ENCODE measurements at places on chromosomes 12 and 14. TPM values are rescaled to one million over a fixed set of nuclear protein-coding genes. Genes with fewer than 3 reads are reported as not detected.

Gene RND1
- 0.29 TPM for total RNA-seq

Gene NPFF
- total RNA-seq: not detected

Gene SLC7A7
- total RNA-seq: 4.7 TPM

Gene DCN
- 1,107 TPM for total RNA-seq

Gene DHRS2
- total RNA-seq: 0.29 TPM

Gene PRPH
- total RNA-seq: not detected

Gene TOMM20L
- total RNA-seq: not detected

Gene CACNA2D4
- 0.72 TPM for total RNA-seq

Gene OTOGL
- total RNA-seq: 0.36 TPM

Gene EML5
- total RNA-seq: under 0.01 TPM

Gene CGRRF1
- total RNA-seq: 15.9 TPM

Gene ZC2HC1C
- 1.1 TPM for total RNA-seq

Gene ENDOU
- total RNA-seq: not detected

Gene LMO3
- total RNA-seq: 3.2 TPM

Gene NPAS3
- 0.72 TPM for total RNA-seq

GRCh38 chr12:46217541-46218321, 51.1 kb downstream of the SLC38A1 start:
- DNase-seq: no peak

GRCh38 chr14:79084861-79085260, 914.7 kb downstream of the NRXN3 start:
- no peak for DNase-seq

GRCh38 chr14:81187832-81188522, 32.8 kb downstream of the GTF2A1 start:
- no peak for DNase-seq

DNA sequence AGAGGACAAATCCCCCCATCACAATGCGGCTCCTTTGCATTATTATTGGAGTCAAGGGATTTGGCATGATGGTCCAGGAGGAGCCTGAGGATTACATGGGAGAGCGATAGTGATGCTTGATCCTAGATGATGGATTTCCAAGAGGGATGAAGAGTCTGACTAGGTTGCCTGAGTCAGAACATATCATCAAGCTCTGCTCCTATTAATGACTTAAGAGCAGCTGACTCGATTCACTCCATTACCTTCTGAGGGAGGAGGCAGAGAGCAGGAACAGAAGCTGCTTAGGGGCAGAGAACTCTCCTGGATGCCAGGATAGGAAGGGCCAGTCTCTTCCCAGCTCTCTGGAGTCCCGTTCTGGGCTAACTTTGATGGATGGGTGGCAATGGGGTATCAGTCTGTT, 54.0 kb upstream of the CISTR start:
- DNase-seq: no peak

DNA sequence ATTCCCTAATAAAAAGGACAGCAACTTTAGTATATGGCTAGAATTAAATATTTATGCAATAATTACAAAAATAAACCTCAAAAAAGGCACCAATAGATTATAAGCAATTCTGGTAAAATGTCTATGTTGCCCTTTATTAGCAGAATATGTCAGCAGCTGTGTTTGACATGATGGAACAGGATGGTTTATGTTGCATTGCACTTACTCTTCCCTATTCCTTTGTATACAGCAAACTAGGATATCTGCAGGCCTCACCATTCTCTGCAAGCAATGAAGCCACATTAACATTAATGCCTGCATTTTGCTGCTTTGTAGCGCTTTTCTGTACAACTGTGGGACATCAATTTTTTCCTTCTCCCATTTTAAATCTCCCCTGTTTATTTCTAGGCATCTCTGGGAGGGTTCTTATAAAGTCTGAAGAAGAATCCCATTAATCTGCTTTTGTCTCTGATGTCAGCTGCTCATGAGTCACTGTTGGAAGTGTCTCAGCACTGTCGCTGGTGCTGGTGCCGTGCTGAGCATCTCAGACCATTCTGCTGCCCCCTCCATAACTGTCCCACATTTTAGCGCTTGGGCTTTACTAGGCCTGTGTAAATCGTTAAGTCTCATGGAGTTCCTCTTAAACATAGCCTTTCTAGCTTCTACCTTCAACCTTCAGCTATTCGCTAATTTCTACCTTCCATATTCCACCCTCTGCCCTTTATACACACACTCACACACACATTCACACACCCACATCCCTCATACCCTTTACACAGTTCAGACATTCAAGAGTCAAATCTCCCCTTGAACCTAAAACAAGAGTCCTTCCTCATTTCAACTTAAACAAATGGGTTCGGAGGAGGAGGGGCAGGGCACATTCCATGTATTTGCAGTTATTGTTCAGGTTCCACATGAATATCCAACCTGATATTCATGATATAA, 64.4 kb upstream of the TRHDE start:
- no peak for DNase-seq

DNA sequence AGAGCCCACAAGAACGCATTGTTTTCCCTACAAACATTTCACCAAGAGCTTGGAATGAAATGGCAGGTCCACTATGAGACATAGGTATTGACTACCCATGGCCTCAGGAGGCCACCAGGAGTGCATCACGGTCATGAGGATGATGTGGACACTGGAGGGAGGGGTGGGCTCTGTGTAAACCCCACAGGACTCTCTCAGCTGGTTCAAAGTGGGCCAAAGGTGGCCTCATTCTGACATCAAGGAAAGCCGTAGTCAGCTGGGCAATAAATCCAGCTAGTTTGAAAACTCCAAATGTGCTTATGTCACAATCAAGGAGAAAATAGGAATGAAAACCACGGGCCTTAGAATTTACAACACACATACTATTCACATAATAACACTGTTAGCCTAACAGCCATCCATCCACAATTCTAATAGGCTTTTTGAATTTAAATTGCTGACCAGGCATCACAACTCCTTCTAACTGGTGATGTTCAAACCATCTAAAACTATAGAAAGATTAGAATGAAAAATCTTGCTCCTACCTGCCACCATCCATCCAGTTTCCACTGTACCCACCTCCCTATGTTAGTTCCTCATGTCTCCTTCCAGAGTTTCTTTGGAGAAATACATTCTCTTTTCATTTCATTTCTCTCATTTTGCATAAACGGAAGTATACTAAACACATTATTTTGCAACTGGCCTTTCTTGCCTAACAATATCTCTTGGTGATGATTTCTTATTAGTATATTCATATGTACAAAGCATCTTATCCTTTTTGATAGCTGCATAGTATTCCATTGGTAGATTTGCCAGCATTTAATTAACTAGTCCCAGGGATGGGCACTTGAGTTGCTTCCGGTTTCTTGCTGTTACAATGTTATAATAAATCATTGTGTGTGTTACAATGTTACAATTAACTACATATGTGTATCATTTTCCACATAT, 21.5 kb downstream of the CMKLR1 start:
- DNase-seq: no peak

DNA sequence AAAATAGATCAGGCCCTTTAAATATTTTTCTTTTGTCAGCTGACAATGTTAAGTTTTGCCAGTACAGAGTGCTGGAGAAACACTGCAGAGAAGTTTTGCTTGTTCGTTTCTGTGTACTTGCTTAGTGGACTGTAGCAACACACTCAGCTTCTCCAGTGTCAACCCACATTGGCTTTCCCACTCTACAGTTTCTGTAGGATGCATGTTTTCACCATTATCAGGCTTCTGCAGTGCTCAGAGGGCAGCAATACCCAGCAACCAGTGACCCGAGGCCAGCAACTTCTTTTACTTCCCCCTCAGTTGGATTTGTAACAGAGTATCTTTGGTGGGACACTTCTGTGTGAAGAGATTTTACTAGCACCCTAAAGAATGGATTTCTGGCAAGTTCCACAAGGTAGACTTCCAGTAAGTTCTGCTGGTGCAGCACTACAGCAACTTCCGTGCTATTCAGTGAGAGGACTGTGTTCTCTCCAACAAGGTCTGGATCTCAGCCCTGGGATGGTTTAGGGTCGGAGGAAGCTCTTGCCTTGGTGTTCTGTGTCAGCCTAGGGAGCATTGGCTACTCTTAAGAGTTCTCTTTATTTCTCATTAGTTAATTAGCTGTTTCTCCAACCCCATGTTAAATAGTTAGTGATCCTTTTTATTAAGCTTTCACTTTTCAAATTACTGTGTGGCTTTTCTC, 70.4 kb downstream of the FUT8 start:
- DNase-seq: no peak

GRCh38 chr14:80447392-80447791, 236.1 kb upstream of the DIO2 start:
- no peak for DNase-seq

- DNase-seq: peak; percentile 55
These were observed 14.8 kb downstream of the SH2B3 start for GRCh38 chr12:111420494-111420893.

DNA sequence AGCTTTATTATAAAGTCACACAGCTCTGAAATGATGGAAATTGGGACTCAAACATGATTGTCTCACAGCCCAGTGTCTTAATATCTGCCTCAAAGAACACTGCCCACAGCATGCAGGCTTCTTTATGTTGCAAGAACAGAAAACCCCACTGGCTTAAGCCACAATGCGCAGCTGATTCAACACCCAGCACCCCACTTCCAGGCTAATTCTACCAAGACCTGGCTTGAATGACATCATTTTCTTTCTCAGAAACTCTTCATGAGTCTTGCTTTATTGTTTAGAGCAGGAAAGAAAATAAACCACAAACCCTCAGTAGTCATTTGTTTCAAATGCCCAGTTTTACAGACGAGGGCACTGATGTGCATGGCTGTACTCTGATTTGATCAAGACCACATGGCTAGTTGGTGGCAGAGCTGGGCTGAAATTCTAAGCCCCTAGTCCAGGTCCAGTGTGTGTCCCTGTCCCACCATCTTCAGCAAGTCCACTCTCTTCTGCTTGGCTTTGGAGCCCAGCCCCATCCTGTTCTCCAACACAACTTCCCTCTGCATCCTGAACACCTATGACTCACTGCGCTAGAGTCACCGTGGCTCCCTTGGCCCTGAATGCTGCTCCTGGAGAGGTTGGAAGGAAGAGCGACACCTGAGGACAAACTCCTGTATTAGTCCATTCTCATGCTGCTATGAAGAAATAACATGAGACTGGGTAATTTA, 50.3 kb upstream of the SRSF5 start:
- DNase-seq: peak; percentile 91

DNA sequence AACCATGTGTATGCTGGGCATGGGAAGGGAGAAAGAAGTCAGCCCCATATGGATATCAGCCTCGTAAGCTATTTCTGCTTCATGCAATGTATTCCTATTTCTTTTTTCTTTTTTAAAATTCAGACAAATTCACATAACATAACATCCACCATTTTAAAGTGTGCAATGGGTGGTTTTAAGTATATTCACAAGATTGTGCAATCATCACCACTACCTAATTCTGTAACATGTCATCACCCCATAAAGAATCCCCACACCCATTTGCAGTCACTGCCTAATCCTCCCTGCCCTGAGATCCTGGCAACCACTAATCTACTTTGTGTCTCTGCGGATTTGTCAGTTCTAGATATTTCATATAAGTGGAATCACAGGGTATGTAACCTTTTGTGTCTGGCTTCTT, 9.5 kb downstream of the POMT2 start:
- DNase-seq: no peak

GRCh38 chr12:62640910-62641448, 174.4 kb downstream of the MON2 start:
- no peak for DNase-seq

- peak; percentile 2 for DNase-seq
These were observed 14.1 kb upstream of the NOP2 start for GRCh38 chr12:6582196-6582595.

- DNase-seq: peak; percentile 25
These were observed 40.5 kb downstream of the DIO3 start for GRCh38 chr14:101601606-101602465.

- DNase-seq: peak; percentile 68
These were observed 2.9 kb downstream of the NGB start for GRCh38 chr14:77267937-77268699.

DNA sequence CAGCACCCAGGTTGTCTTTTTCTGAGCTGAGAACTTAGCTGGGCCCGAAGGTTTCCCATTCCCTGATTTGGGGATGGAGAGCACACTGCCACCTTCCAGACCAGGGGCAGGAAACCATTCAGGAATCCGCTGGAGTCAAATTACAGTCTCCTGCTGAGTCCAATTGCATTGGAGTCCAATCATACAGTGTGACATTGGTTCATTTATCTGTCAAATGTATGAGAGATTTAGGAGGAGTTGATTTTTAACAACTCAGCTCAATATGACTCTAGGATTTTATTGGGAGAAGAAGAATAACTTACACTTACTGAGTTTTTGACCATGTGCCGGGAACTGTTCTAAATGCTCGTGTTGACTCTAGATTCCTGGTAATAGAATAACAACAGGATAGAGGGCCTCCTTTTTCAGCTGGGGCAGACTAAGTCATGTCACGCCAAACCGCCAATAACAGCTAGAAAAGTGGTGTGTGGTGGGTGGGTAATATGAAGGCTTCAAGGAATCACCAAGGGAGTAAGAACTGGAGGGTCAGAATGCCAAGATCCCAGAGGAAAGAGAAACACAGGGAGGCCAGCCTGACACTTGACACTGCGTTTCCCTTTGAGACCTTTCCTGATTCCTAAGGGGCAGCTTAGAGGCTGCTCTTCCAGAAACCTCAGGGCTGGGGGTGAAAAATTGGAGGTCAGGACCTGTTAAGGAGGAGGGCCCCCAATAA, 11.5 kb downstream of the SYNDIG1L start:
- DNase-seq: no peak

GRCh38 chr12:39064708-39065107, 159.3 kb upstream of the CPNE8 start:
- DNase-seq: no peak

- DNase-seq: peak; percentile 48
These were observed 110.7 kb downstream of the KIF26A start for GRCh38 chr14:104249089-104249488.

DNA sequence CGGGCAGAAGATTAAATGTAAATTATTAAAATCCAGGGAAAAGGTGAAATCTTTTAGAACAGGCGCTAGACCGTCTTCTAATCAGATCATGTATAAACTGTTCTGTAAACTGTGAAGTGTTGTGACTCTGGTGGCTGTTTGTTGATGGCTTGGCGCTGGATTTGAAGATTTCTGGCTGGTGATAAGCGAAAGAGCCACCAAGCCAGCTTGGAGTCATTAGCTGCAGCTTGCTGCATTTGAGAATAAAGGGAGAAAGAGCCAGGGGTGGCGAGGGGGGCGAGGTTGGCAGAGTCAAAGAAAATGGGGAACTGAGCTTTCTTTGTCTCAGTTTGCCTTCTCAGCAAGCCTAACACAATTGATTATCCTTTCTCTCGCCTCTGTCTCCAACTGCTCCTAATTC, 8.0 kb downstream of the SYNDIG1L start:
- no peak for DNase-seq

GRCh38 chr14:91903070-91903469, 35.7 kb upstream of the TC2N start:
- DNase-seq: no peak

GRCh38 chr12:116659771-116660481, 77.9 kb downstream of the SPRING1 start:
- DNase-seq: peak; percentile 91

GRCh38 chr14:49892636-49893308, at the start of gene ARF6:
Gene ARF6 (plus strand): TSS chr14:49893082. CDS start chr14:49893737, 655 bp downstream.
- DNase-seq: peak; percentile 98

- no peak for DNase-seq
These were observed 55.9 kb downstream of the AACS start for GRCh38 chr12:125121106-125121505.

GRCh38 chr14:72925815-72926291, 411 bp upstream of the DCAF4 start:
- DNase-seq: peak; percentile 87

Data from osteoblast (primary cell).